ENCODE measurements at places on chromosomes 16 and 17.

- DNase-seq: no peak
Observed at GRCh38 chr16:48446534-48446920, 61.3 kb upstream of the SIAH1 start.

DNA sequence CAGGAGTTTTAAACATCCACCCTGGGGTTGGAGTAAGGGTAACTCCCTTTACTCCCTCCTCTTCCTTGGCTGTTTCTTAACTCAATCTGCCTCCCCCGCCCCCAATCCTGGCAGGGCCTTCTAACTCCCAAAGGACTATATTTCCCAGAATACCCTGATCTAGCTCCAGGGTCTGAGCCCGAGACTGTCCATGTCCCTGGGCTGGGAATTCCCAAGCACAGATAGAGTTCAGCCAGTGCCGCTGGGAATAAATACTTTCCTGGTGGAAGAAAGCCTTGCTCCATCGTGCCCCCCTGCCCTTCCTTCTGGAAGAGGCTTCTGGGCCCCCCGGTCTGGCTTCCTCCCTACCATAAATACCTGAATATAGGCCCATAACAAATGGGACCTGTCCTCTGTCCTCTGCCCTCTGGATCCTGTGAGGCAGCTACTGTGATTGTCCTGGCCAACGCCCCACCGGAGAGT, 10.2 kb downstream of the BAHCC1 start:
- DNase-seq: no peak

- DNase-seq: no peak
Observed at GRCh38 chr17:2071455-2072281, 16.8 kb downstream of the HIC1 start.

GRCh38 chr17:76791053-76791980, 53.4 kb downstream of the MFSD11 start:
- DNase-seq: no peak

GRCh38 chr17:43030137-43030767, 5.2 kb downstream of the RND2 start:
- DNase-seq: no peak

- no peak for DNase-seq
Observed at GRCh38 chr17:43010667-43011308, 4.2 kb downstream of the IFI35 start.

DNA sequence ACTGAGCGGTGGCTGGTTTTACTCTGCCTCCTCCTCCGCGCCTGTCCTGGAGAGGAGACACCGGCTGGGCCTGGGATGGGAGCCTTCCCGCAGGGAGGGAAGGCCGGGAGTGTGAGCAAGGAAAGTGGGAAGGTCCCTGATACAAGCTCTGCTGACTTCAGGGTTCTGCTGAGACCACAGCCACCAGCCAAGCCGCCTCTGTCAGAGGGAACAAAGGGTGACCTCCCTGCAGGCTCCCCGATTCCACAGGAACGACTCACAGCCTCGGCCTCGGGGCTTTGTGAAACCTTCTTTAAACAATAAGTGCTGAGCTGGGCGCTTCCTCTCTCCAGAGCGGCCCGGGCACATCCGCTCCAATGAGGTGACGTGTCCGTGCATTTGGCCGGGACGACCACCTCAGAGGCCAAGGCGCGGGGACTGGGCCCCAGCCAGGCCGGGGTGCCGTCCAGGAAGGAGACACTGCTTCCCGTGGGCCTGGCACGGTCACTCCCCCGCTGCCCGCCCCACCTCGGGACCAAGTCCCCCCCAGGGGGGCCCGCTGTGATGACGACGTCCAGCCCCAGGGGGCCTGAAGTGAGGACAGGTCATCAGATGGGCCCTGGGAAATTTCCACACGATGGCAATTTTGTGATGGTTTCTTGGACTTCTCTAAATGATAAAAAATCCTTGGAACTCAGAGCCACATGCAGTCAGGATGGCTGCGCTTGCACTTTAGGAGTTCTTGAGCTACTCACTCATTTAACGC, 11.8 kb upstream of the CIBAR2 start:
- no peak for DNase-seq

- DNase-seq: no peak
Observed at GRCh38 chr16:89506113-89506504, 2.1 kb upstream of the SPG7 start.

DNA sequence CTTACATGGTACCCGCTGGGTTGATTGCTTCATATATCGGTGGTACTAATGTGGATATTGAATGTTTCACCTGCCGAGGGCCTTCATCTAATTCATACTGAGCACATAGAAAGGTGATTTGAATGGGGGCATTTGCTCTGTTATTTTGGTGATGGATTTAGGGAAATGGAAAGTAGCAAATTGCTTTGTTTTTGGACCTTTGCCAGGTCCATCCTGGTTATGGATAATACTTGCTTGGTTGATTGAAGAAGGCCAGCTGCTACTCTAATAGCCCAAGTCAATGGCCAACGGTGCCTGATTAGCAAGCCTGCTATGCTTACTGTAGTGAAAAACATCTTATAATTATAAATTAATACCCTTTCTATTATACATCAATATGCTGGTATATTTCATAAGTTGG, 253.6 kb downstream of the CDH13 start:
- DNase-seq: no peak

DNA sequence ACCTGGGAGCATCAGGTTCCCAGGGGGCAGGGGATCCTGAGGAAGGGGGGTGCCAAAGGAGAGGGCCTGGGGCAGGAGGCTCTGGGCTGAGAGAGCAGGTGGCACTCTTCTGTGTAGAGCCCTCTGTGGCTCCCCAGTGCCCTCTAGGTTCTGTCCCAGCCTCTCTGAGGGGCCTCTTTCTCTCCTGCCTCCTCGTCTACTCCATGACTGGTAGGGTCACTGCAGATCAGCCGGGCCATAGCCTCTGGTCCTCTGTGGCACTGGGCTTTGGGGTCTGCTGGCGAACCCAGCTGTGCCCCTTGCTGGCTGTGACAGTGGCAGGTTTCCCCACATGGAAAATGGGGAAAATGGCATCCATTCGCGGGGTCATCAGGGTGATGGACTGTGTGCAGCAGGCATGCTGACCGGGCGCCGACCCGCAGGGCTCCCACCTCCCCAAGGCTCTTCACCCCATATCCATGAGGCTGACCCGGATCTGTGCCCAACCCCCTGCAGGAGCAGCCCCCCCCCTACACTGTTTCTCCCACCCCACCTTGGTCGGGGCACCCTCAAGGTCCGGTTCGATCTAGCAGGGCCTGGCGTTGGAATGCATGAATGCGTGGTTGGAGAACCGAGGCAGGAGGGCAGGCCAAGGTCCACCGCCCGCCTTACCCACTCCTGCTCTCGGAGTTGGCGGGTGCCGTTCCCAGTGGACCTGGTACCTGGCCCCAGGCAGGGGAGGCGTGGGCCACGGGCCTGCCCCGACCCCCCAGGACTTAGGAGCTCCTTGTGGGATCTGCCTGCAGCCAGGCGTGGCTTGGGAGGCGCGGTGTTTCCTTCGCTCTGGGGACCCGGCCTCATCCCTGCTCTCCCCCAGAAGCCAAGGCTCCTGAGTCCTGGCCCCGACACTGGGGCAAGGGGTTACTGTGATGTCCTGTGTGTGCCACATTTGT, 6.5 kb downstream of the GLIS2 start:
- no peak for DNase-seq

- no peak for DNase-seq
Observed at GRCh38 chr16:53232826-53233529, 178.2 kb downstream of the CHD9 start.

DNA sequence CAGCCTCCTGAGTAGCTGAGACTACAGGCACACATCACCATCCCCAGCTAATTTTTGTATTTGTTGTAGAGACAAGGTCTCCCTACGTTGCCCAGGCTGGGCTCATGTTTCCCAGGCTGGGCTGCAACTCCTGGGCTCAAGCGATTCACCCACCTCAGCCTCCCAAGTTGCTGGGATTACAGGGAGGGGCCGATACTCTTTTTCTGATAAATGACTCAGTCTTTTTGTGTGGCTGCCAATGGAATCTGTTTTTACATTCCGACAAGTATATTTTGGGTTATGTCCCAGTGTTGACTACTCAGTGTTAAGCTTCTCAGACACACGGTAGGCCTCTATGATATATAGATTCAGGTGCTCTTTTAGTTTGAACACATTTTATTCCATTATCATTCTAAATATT, 58.1 kb downstream of the SLFN11 start:
- DNase-seq: no peak
